ENCODE measurements at places on chromosomes 2 and 18.

GRCh38 chr2:218471982-218472381, 53.1 kb downstream of the VIL1 start:
- DNase-seq, result no peak

GRCh38 chr2:127615511-127616166, 30.3 kb upstream of the GPR17 start:
- DNase-seq, result no peak

DNA sequence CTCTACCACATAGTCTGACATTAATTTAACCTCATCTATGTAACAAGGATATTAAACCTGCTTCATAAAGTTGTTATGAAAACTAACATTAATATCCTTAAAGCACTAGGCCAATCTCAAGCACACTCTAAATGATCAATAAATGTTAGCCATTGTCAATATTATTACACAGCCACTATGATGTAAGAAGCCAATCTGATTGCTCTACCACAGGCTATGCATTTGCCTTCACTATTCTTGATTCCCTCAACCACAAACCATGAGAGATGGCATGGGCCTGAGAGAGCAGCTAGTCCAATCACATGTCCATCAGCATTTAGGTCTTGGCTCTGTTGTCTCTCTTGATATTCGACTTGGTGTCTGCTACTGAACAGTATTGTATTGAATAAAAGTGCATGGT, 4.2 kb downstream of the SLC25A12 start:
- no peak for DNase-seq

GRCh38 chr2:165239230-165239629, at the start of gene SCN2A:
SCN2A (plus strand) TSS chr2:165239414; CDS start chr2:165295824, 56,410 bp downstream.
- DNase-seq, result no peak

DNA sequence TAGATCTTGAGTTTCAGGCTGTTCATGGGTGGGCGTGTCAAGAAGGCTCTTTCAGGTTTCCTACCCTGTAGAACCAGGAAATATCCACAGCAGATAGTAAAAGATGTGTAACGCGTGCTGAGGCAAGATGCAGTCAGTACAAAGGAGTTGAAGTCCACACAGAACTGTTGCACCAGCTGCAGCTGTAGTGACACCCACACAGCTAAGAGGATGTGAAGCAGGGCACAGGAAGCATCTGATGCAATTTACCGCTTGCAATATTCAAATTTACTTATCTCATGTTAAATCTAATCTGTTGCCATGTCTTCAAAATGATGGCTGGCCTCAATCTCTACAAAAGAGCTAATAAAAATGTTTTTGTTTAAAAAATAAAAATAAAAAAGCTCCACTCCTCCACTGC, 132.8 kb downstream of the ARHGAP15 start:
- peak; percentile 3 for DNase-seq

GRCh38 chr2:222909286-222909685, 48.5 kb downstream of the ACSL3 start:
- no peak for DNase-seq

DNA sequence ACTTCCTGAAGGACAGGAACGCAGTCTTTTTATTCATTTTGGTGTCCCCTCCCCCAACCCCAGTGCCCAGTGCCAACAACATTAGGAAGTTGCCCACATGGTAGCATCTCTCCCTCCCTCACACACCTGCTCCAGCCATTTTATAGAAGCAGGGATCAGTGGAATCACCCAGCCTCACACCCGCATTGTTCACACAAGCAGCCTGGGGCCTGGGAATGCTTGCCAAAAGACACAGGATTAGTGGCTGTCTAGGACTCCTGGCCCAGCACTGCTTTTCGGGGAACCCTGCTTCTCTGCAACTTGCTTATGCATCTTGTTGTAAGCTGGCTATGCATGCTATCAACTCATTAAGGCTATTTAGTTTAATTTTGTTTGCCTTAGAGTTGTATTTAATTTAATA, 17.9 kb downstream of the TMEM37 start:
- no peak for DNase-seq

DNA sequence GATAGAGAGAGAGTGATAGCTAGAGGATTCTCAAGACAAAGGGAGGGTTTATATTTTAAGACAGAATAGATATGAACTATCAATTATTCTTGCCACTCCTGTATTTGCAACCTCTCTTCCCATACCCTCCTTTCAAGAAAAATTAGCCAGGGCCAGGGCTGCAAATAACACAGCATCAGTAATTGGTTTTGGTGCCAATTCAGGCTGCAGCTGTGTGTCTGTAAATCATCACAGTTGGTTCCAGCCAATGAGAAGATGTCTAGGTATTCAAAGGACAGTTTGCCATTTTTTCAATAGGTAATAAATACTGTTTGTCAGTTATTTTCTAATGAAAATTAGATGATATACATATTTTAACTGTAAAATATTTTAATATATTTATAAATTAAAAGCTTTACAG, 73.5 kb downstream of the WDPCP start:
- DNase-seq, result no peak

DNA sequence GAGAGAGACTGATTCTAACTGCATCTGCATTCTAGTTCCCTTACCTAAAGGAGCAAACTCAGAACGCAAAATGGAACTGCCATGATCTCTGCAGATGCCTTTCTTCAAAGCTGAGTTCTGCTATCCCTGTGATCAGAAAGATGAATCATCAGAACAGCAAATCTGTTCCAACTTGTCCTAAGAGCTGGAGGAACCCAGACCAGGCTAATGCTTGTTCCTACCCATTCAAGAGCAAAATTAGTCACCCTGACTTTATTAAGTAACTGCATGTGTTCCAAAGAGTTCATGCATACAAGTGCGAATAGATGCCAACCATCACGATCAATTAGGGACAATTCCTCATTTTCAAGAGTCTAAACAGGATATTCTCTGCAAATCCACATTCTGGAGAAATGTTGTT, 46.5 kb downstream of the MBP start:
- no peak for DNase-seq

DNA sequence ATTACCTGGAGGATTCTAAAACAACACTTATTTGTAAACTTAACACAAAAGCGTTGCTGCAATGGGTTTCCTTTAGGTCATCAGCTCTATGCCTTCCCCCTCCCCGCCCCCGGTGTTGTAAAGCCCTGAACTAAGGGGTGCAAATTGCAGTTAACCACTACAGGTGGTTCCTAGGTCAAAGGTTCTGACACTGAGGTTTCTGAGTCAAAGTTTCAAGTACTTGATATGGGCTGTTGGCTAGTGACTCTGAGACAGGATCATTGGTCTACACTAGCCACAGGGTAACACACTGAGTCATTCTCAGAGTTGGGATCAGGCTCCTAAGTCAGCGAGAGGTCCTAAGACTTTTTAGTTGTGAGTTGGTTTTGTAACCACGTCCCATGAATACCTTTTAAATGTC, 15.4 kb downstream of the IL1B start:
- no peak for DNase-seq

- DNase-seq, result no peak
Measured at GRCh38 chr18:41870817-41871216, 84.2 kb upstream of the PIK3C3 start.

GRCh38 chr2:178449700-178450523, 1.1 kb downstream of the PRKRA start:
- DNase-seq, result no peak

DNA sequence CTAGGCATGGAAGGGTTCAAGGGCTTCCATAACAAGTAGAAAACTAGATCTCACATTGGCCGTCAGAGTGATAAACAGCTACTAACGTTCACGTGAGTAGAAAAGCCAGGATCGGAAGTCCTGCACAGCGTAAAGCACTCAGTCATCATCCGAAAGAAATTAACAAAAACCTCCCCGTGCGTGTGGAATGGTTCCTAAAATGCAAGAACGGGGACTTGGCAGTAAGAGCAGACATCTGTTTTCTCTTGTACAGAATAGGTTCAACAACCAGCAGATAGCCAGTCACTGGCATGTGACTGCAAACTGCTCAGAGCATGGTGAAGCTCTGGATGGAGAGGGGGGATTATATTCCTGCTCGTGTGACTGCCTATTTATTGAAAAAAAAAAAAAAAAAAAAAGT, 106.9 kb upstream of the ITGB6 start:
- no peak for DNase-seq

DNA sequence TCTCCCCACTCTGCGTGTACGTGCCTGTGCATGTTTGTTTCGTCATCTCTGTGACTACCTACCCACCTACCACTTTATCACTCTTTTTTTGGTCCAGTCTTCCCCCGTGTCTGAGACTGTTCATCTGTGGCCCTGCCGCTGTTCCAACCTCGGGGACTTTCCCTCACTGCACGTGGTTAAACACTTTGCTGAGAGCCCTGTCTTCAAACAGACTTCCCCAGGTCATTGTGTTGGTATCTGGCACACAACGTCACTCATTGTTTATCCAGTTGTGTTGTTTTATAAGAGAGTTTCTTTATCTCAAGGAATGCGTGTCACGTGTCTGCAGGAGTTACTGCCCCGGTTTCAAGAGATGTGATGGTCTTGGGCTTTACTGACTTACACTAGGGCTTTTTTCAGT, 262.0 kb upstream of the RASGRP3 start:
- no peak for DNase-seq

DNA sequence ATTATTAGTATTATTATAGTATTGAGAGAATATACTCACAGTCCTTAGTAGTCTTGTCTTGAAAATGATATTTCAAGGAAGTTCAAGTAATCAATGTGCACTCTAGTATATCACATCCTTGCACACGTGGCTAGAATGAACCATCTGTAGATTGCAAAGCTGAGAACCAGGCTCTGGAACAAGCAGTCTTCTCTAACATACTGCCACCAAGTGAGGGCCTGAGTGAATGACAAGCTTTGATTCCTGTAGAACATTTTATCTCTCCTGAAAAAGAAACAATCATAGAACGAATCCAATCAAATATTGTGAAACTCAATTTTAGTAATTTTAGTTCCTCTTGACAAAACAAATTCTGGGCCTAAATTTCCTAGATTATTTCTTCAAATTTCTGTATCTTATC, 55.3 kb upstream of the SULT1C3 start:
- DNase-seq, result no peak

- no peak for DNase-seq
Measured at GRCh38 chr2:136189221-136189782, 71.4 kb upstream of the CXCR4 start.

- DNase-seq, result peak; percentile 79
Measured at GRCh38 chr2:96146153-96146880, 1.1 kb upstream of the DUSP2 start.

DNA sequence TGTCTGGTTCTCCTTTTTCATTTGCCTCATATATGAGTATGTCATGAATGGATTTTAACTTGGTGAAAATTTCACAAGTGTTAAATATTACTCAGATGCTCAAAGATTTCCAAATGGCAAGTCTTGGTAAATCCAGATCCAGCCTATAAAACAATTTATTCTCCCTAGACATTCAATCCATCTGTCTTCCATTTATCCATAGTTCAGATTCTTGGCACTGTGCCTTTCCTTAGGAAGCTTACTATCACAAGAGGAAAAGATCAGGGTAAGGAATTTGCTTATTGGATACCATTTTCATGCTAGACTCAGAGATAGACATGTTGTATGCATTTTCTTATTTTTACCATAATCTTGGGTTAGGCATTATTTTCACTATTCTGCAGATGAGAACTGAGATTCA, 72.5 kb upstream of the LRRTM1 start:
- no peak for DNase-seq

GRCh38 chr18:61597316-61597715, 264.1 kb downstream of the CDH20 start:
- no peak for DNase-seq

- no peak for DNase-seq
Measured at GRCh38 chr2:3981446-3981987, 278.1 kb downstream of the DCDC2C start.

DNA sequence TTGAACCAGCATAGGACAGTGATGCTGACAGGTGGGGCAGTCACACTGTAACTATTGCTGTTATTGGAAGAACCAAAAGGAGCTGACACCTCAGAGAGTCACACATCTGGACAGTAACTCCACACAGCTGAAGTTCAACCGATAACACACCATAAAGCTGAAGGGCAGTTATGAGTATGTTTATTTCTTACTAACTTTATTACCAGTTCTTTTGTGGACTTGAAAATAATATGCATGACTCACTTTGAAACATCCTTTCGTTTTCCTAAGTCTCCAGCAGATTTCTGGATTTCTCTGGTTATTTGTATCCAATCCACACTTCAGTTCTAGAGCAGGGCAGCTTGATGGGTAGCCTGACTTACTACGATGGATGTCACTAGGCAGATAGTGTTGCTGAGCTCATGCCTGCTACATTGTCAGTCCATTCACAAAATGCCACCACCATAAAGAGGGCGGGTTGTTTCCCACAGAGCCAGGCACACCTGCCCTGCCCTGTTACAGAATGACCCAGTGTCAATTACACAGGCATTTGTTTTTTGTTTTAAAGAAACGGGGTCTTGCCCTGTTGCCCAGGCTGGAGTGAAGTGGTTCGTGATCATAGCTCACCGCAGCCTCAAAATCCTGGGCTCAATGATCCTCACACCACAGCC, 8.4 kb upstream of the AGBL5 start:
- DNase-seq, result no peak

DNA sequence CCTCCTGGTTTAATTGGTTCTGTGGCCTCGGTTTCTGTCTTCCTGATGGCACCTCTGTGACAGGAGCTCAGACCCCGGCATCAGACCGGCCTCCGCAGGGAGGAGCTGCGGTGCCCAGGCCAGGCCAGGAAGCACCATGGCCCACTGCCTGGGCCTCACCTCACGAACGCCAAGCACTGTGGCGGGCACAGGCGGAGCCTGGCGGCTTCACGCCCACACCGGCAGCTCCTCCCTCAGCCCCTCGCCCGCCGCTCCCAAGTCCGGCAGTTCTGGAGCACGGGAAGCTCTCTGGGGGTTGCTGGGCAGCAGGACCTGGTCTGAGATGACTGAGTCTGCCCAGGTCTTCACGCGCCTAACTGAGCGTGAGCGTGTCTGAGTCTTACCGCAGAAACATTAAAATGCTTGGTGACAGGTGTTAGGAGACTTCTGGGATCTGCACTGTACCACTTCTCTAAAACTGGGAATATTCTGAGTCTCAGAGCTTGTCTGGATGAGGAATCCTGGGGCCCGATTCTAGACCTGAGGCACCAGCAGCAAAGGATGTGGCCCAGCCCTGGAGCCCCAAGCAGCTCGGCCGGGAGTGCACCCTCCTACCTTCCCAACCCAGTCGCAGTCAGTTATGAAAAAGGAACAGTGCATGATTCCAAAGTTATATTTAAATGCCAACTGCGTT, 21.9 kb downstream of the RTP5 start:
- DNase-seq, result no peak

GRCh38 chr2:99861376-99861760, 281.0 kb downstream of the AFF3 start:
- no peak for DNase-seq

- no peak for DNase-seq
Measured at GRCh38 chr2:128024816-128025215, 3.0 kb downstream of the SAP130 start.

DNA sequence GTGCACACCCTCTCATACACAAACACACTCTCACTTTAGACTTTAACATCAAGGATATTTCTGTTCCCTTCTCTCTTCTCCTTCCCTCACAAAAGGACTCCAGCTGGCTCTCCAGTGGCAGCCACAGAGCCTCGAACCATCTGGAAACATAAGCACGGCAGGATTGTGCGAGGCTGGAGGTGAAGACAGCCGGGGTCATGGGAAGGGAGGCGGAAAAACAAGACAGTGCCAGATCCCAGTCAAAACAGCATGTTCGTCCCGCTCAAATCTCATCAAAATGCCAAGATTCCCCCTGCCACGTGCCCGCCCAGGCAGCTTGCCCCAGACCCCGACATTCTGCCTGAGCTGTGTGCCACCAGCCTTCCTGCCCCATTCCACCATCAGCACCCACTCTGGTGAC, 180.3 kb downstream of the ZBTB7C start:
- no peak for DNase-seq

Data from stimulated activated CD8-positive, alpha-beta memory T cell treated with anti-CD3 and anti-CD28 coated beads, Interleukin-2, amount 100 ng/mL, for 1 hour (primary cell).